Left renal pelvis (tissue), 4 donors: ENCODE measurements at places on chromosomes 5 and 9. TPM values are rescaled to one million over a fixed set of nuclear protein-coding genes. Genes with fewer than 3 reads are reported as not detected.
A peak's percentile ranks its signal among the peaks of the same experiment; 100 is the strongest.

DNA sequence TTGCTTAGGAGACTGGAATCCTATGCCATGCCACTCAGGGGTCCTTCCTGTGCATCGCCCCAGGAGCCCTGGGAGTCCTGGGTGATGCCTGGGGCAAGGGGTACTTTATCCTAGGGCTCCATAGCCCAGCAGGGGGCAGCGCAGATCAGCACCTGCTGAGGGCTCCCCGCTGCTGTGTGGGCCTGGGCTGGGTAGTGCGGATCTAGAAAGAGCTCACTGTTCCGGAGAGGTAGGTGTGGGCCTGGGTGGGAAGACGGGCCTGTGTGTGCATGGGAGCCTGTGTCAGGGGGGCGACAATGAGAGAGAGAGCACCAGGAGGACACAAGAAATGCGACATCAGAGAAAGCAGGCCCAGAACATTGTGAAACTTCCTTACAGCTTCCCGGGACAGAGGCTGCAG, 11.4 kb upstream of the DAB2IP start:
- DNase-seq: no peak

DNA sequence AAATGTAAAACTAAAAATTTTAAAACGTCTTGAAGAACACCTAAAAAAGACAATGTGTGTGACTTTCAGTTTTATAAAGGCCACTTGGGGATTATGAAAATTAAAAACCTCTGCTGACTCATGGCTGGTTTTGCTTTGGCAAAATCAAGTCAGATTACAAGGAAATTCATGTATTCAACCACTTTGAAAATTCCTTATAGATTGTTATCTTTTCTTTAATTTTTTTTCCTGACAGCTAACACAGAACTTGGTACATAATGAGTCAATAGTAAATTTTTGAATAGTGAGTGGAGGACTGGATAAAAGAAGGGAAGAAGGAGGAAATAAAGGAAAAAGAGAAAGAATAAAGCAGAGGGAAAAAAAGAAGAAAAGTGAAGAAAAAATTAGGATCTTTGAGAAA, 1774.7 kb upstream of the ACO1 start:
- DNase-seq: no peak

DNA sequence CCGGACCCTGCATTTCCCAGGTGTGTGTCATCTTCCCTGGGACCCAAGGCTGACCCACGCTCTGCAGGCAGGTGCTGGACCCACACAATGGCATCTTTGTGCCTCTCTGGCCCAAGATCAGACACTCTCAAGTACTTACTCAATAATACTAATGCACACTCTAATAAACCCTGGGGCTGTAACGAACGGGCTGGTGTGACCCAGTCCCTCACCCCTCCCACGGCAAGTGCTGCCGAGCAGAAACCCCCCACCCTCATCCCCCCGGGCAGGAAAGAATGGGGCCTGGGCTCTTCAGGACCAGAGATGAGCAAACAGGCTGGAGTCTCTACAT, 1.1 kb upstream of the OBP2B start:
- DNase-seq: no peak

DNA sequence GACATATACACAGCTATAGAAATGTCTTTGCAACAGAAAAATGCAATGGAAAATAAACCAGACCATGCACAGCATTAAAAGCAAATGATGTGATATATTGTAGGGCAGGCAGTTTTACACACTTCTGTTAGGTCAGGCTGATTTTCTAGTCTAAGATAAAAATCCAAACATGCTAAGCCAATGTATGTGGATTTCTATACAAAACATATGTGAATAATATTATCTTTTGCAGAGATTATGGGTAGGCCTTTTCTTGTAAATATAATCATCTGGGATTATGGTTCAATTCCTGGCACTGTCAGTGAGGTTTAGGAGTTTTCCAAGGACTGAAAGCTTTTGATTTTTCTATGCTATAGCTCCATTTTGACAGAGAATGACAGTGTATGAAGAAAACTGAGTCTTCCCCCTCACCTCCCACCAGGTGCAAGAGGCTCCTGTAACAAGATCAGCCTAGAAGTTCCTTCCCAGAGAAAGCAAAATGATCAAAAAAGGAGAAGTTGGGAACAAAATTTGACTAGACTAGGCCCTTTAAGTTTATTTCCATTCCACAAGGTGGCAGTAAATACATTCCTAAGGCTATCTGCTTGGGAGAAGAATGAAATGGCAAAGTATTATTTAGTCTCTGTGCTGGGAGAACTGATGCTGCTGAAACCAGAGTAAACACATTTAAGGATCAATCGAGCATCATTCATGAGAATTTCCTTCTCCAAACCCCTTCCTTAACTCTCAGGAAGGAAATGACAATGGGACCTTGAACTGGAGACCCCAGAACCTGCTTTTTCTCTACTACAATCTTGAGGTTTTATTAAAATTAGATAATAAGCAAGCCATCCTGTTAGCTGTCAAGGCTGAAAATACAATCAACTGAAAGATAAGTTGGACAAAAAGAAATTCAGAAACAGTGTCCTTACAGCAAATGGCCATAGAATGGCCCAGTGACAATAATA, 133.0 kb upstream of the TUT7 start:
- no peak for DNase-seq

DNA sequence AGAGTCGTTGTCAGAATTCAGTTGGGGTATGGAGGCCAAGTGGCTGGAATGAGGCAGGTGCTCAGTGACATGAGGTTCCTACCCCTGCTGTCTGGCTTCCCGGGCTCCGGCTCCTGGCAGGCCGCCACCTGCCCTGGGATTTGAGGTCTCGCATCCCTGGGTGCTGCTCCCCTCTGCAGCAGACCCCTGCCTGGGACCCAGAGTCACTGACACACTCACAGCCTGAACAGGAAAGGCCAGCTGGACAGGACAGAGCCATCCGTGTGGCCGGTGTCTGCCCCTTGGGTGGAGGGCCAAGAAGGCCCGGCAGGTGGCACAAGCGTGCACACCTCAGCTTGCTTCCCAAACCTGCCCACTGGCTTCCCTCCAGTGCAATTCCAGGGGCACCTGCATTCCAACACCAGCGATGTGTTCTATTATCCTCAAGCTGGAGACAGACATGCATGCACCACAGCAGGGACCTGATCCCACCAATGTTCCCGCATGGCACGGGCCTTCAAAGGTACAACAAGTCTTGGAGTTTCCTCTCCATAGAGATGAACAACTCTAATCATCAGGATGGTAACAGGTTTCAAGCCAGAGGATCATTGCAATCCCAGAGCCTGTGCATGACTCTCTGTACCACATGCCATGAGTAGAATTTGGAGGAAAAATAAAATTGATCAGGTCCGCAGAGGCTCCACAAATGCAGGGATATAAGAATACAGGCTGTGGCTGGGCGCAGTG, 45.6 kb upstream of the RNF130 start:
- no peak for DNase-seq

DNA sequence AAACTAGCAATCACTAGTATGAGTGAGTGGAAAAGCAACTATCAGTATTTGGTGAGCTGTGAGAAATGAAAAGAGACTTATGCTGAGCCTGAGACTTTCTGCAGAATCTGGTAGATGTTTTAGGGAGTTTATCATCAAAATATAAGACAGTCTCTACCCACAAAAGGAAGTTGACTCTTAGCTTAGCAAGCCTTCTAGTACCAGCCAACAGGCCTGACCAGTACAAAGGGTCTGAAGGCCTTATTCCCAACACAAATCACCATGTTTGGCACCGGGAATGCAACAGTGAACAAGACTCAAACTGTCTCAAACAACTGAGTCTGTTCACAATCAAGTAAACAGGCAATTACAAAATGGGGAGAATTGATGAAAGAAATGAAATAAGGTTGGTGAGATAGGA, 244.4 kb downstream of the CWC27 start:
- no peak for DNase-seq

- no peak for DNase-seq
Observed at GRCh38 chr9:3794635-3795034, 268.8 kb upstream of the RFX3 start.

- no peak for DNase-seq
Observed at GRCh38 chr5:23289162-23289561, 218.2 kb upstream of the PRDM9 start.

- no peak for DNase-seq
Observed at GRCh38 chr9:98654247-98654646, 54.5 kb downstream of the GABBR2 start.

DNA sequence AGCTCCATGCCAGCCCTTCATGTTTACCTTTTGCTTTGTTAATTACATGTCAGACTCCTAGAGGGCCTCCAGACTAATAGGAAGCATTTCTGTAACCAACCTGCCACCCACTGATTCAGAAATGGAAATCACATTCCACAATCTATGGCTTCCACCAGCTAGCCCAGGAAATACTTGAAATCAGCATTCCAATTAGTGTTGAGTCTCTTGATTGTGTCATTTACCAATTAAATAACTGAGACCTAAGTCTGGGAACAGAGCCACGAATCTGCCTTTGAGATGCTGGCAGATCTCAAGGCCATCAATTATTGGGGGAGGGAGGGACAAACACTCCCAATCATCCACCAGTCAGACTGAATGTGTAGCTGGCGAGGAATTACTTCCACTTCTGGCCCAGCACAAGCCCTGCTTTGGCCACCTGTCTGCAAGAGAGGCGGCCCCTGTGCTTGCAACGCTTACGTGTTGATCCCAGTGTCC, 27.4 kb upstream of the SAP30L start:
- DNase-seq: no peak

- DNase-seq: no peak
Observed at GRCh38 chr9:91029650-91030361, 228.2 kb downstream of the SYK start.

- DNase-seq: no peak
Observed at GRCh38 chr5:158155067-158155466, 296.1 kb upstream of the CLINT1 start.

- DNase-seq: no peak
Observed at GRCh38 chr5:15285901-15286583, 213.9 kb upstream of the FBXL7 start.

DNA sequence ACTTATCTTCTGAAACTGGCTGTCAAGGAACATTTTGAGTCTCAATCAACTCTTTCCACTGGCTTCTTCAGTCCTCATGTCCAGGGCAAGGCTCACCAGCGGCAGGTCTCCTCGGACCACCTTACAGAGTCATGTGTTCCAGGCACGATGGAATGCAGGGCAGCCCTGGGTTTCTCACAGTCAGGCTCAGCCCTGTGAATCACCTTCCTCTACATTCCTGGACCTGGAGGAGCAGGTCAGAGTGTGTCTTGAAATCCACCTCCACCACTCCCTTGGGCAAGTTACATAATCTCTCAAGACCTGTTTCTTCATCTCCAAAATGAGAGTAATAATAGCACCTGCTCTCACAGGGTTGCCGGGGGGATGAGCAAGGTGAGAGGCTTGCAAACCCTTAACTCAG, 16.0 kb downstream of the ENC1 start:
- no peak for DNase-seq

- DNase-seq: no peak
Observed at GRCh38 chr5:65108786-65109743, 340.3 kb downstream of the CWC27 start.

DNA sequence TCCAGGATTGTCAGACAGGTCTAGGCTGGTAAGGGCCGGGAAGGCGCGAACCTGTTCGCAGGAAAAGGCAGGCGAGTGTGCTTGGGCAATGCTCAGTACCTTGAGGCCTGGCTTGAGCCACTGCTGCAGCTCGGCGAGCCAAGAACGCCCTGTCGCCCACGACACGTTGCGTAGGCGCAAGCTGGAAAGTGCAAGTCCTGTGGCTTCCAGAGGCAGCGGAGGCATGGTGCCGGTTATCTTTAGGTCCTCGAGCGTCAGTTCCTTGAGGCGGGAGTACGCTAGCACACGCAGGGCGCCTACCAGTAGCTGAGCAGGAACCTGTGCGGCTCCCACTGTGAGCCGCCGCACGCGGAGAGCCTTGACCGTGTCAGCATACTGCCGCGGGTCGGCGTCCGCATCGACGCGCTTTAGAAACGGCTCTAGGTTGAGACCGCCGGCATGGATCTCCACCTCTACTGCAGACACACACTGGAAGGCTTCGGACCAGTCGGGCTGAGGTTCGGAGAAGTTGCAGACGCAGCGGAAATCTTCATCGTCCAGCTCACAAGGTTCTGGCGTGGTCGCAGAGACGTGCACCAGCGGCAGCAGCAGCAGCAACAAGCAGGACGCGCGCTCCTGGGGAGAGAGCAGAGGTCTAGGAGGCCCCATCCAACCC, 482 bp downstream of the CD14 start:
- DNase-seq: no peak

DNA sequence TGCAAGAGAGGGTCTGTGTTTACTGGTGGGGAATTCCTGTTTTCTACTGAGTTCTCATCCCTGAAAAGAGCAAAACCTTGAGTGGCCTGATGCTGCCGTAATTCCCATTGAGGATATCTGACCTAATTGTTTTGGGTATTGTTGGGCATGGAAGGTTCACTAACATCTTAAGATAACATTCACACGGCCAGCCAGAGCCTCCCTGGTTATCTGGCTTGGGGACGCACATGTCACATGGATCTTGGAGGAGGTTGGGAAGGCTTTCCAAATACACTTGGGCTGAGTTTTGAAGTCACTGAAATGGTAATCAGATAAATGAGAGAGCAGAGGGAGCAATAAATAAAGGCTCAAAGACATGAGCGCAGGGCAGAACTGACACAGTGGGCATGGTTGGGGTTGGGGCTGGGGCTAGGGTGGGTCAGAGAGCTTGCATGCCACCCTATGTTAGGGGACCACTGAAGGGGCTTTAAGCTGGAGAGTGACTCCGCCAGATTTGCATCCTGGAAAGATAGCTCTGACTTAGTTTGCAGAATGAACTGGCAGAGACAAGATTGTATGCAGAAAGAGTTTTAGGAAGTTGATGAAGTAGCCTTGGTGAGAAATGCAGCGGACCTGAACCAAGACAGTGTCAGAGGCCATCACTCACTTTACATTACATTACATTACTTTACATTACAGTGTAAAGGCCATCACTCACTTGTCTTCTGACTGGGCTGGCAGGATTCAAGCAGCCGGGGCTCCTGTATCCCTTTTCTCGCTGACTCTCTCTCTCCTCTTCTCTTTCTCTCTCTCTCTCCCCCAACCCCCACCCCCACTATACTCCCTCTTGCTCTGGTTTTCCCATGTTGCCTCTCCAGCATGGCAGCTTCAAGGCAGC, 24.2 kb downstream of the SLC1A1 start:
- DNase-seq: no peak

- peak; percentile 61 for DNase-seq
Observed at GRCh38 chr5:102865510-102866236, 110.6 kb downstream of the PAM start.

Gene SPTAN1
- polyA plus RNA-seq: 299 TPM

Gene SHB
- 18.5 TPM for polyA plus RNA-seq

Gene SLC6A19
- 70.8 TPM for polyA plus RNA-seq

Gene TEK
- 54.5 TPM for polyA plus RNA-seq

Gene GABRA1
- not detected for polyA plus RNA-seq

Gene PCDHGA1
- 0.47 TPM for polyA plus RNA-seq

Gene GPX3
- polyA plus RNA-seq: 34.7 TPM

Gene RPP25L
- polyA plus RNA-seq: 27.6 TPM

Gene SUB1
- polyA plus RNA-seq: 443 TPM

Gene CAAP1
- polyA plus RNA-seq: 52.0 TPM
